ENCODE measurements at places on chromosomes 6 and 20.

GRCh38 chr6:81031416-81031815 lies 721.1 kb downstream of the TENT5A start:
- no peak for DNase-seq

- no peak for DNase-seq
These were observed 21.8 kb downstream of the FOXA2 start for GRCh38 chr20:22562620-22563019.

GRCh38 chr6:83343121-83343520 lies 87.7 kb downstream of the ME1 start:
- DNase-seq, result no peak

- DNase-seq, result no peak
These were observed 28.4 kb downstream of the SYNDIG1 start for GRCh38 chr20:24497851-24498250.

- no peak for DNase-seq
These were observed 15.4 kb downstream of the TMEM244 start for GRCh38 chr6:129845696-129846095.

- DNase-seq, result no peak
These were observed 2.5 kb downstream of the HINT3 start for GRCh38 chr6:125959041-125959440.

DNA sequence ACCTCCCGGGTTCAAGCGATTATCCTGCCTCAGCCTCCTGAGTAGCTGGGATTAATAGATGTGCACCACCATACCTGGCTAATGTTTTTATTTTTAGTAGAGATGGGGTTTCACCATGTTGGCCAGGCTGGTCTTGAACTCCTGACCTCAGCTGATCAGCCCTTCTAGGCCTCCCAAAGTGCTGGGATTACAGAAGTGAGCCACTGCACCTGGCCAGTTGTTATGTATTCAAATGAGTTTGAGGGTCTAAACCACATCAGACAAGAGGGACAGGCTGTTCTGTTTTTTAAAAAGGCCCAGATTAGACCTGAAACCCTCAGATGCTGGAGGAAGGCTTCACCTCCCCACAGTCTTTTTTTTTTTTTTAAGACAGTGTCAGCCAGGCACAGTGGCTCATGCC lies 4.1 kb upstream of the SPAG4 start:
- DNase-seq, result no peak

DNA sequence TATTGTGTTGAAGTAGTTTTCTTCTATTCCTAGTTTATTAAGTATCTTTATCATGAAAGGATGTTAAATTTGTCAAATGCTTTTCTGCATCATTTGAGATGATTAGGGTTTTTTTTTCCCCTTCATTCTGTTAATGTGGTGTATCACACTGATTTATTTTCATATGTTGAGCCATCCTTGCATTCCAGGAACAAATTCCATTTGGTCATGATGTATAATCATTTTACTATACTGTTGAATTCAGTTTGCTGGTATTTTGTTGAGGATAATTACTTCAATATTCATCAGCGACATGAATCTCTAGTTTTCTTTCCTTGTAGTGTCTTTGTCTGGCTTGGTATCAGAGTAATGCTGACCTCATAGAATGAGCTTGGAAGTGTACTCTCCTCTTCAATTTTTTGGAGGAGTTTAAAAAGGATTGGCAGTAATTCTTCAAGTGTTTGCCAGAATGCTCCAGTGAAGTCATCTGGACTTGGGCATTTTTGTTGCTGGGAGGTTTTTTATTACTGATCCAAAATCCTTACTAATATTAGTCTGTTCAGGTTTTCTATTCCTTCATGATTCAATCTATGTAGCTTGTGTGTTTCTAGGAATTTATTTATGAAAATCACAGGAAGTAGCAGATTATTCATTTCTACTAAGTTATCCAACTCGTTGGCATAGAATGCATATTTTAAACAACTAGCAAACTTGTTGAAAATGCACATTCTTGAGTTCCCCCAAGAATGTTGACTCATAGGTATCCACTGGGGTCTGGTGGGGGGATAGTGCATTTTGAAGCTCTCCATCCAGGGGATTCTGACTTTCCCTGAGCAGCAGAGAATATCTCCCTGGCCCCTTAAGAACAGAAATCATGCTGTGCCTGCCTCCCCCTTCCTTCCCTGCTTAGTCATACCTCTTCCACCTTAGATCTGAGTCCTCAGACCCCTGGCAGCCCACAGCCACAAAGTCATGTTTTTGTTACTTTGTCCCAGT lies 187.1 kb downstream of the BMP7 start:
- no peak for DNase-seq

GRCh38 chr20:54067606-54068174 lies 2.7 kb downstream of the BCAS1 start:
- DNase-seq, result no peak

Measured in stimulated activated CD4-positive, alpha-beta T cell treated with anti-CD3 and anti-CD28 coated beads, Interleukin-12 subunit alpha, Interleukin-12 subunit beta, amount 100 ng/mL, for 48 hours (primary cell).